ENCODE measurements at places on chromosomes 4 and X.

DNA sequence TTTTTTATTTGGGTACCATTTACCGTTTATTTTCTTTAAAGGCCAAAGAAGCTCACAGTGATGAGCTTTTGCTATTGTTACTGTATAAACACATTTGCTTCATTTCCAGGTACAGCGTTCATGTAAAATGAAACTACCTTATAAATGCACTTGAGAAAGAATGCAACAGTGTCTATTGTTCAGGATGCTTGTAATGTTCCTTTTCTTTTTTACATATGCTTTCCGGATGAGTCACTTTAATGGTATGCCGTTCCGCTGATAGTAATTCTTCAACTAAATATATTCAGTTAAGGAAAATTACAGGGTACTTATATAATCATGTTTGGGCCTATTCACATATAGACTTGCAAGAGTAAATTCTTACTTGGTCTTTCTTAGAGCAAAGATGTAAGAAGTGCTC lies 354.9 kb downstream of the RPA4 start:
- no peak for DNase-seq

GRCh38 chr4:42306221-42307109 lies 90.8 kb upstream of the SHISA3 start:
- no peak for DNase-seq

DNA sequence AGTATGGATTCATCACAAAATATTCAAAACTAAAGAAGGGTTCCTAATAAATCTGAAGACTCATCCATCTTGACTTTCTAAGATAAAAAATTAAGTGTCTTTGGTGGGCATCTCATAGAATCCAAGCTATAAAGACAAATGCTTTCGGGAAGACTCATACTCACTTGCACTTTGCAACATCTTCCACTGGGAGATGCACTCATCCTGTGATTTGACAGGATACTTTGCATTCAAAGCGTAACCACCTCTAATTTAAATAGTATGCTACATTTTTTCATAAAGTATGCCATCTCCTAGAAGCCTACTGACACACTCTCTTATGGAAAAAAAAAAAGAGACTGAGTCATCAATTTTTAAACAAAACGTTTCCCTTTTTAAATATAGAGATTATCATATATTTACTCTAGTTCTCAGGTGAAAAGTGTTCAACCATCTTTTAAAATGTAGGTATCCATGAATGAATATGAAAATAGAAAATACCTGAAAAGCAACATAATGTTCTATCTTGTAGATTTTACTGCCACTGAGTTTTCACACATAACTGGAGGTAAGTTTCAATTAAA lies 119.6 kb downstream of the KLHL13 start:
- no peak for DNase-seq

- no peak for DNase-seq
These were observed 8.6 kb upstream of the CCDC149 start for GRCh38 chr4:24921491-24921890.

GRCh38 chr4:136841526-136841925 lies 690.8 kb downstream of the PCDH18 start:
- no peak for DNase-seq

DNA sequence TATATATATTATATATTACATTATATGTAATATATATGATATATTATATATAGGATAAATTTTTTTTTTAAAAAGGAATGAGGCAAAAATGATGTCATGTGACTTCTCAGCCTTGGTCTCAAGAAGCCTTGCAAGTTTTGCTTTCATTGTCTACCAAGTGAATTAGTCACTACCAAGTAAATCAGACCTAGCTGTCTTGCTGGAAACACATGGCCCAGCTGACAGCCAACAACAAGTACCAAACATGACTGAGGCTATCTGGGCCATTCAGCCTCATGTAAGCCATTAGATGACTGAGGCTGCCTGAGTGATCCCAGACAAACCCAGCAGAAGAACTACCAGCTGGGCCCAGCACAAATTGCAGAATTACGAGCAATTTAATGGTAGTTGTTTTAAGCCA lies 44.9 kb downstream of the HAND2 start:
- no peak for DNase-seq

- DNase-seq = no peak
These were observed 72.1 kb downstream of the BANK1 start for GRCh38 chr4:101862595-101862994.
